Posterior cingulate gyrus (tissue), 11 donors: ENCODE measurements at places on chromosomes 12 and 14.

- DNase-seq = no peak
Observed at GRCh38 chr12:47412601-47413236, 293.1 kb downstream of the RPAP3 start.

- no peak for DNase-seq
Observed at GRCh38 chr12:49583366-49584094, 15.6 kb upstream of the MCRS1 start.

- no peak for DNase-seq
Observed at GRCh38 chr12:69720750-69721149, 17.9 kb upstream of the RAB3IP start.

GRCh38 chr14:42719391-42719790 is 1112.7 kb downstream of the LRFN5 start:
- DNase-seq = no peak

- no peak for DNase-seq
Observed at GRCh38 chr14:58969951-58970751, 218.3 kb upstream of the DAAM1 start.

DNA sequence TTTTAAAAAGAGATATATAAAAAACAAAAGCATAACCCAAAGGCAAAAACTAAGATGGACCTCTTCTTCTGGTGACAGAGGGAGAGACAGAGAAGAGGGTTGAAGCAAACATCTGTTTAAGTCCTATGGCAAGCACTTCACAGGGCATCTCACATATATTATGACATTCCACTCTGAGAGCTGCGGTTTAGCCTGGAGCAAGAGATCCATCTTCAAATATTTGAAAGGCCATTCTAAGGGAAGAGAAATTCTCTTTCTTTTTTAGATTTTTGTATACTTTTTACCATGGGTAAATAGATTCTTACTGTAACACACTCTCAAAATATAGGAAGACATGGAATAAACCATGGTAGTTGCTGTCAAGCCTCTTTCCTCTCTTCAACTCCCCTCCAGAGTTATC is 204.1 kb downstream of the GXYLT1 start:
- DNase-seq = no peak

- no peak for DNase-seq
Observed at GRCh38 chr14:101839661-101840060, 78.2 kb downstream of the PPP2R5C start.

- DNase-seq = no peak
Observed at GRCh38 chr12:54660320-54660962, 12.3 kb upstream of the DCD start.

DNA sequence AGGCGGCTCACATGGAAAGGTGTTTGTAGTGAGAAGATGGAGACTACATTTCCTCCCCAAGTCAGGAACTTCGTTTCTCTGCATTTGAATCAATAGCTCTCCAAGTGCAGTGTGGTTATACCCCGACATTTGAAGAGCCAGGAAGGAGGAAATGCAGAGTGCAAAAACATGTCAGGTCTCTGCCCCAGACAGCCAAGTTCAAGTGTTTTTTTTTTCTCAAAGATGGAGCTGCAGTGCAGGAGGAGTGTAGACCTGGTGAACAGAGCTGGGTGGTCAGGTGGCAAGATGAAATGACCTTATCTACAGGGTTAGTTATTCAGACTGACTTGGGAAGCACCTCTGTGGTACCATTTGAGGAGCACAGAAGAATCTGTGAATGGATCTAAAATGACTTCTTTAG is 21.3 kb downstream of the MLXIP start:
- no peak for DNase-seq

- DNase-seq = no peak
Observed at GRCh38 chr12:76898442-76898841, 19.6 kb upstream of the CSRP2 start.

DNA sequence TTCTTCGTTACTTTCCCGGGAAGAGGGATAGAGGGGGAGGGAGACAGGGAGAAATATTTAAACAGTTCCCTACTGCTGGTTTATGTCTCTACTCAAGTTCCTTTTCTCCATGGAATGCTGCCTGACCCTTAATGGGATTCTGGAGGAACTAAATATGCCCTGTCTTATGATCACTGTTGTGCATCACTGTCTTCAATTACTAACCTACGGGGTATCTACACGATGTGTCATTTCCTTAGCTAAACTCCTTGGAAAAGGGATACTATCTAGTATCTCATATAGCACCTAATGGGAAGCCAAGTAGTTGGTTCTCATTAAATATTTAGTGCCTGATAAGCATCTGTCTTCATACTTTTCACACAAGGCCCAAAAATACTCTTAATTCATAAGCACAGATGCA is 37.5 kb upstream of the FBLN5 start:
- no peak for DNase-seq

- no peak for DNase-seq
Observed at GRCh38 chr14:37597538-37597913, 2.1 kb downstream of the TTC6 start.

- DNase-seq = peak; percentile 33
Observed at GRCh38 chr14:51094282-51094821, 553 bp downstream of the TRIM9 start.

DNA sequence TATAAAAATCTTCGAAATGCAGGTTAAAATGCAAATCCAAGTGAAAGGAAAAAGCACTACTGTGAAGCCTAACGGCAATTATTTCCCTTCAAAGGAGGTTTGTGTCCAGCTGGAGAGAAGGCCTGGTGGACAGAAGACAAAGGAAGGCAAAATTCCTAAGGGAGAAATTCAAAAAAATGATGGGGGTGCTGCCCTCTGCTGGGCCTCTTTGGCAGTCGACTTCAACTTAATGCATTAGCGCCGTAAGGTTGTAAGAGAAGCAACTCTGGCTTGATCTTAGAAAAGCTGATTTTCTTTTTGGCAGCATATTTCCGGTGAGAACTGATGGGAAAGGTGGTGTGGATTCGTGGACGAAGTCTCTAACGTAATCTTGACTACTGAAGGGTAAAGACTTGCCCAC is 34.3 kb upstream of the CHFR start:
- DNase-seq = no peak

- no peak for DNase-seq
Observed at GRCh38 chr12:16012117-16012516, 101.0 kb downstream of the DERA start.

DNA sequence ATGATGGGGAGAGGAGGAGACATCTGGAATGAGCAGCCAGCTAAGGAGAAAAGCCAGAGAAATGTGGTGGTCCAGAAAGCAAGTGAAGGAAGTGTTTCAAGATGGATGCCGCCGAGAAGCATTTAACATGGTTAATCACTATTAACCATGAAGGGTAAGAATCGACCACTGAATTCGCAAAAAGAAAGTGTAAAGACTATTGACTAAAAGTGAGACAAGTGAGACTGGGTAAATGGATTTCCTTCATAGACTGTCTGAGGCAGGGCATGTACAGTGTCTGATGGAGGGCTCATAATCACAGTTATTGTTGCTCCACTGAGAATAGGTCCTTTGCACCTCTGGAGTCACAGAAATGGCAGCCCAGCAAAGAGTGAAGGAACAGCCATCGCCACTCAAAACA is 25.3 kb upstream of the CLMN start:
- no peak for DNase-seq

GRCh38 chr14:70943838-70944237 is 36.6 kb downstream of the PCNX1 start:
- DNase-seq = no peak

GRCh38 chr12:31323391-31324115 is 2.4 kb downstream of the SINHCAF start:
- no peak for DNase-seq

DNA sequence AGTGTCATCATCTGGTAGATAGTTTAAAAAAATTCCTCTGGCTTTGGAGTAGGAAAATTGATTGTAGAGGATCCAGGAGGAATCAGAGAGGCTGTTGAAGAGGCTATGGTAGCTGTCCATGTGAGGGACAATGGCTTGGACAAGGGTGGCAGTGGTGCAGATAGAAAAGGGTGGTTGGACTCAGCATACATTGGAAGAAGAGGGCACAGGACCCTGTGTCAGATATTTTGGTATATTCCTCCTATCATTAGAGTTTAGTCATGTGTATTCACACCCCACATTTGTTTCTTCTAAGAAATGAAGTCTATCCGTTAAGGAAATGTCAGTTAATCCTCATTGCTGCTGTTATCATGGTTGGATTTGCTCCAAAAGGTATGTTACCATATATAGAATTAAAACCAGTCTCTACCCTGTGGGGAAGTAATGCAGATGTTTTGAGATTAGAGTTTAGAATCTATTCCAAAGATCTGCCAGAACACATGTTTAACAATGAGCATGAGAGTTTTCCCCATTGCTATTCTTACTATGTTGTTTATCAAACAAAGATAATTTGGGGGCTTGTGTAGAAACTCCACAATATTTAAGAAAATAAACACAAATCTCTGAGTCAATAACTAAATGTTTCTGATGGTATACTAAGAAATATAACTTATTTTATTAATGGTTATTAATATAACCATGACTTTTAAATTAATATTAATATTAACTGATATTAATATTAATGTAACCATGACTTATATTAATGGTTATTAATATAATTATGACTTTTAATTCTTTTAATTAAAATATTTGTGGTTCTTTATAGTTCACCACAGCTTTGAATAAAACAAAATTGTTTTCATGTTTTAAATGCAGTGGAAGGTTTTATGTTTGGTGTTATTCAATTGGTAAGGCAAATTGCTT is 80.9 kb downstream of the CRADD start:
- no peak for DNase-seq

DNA sequence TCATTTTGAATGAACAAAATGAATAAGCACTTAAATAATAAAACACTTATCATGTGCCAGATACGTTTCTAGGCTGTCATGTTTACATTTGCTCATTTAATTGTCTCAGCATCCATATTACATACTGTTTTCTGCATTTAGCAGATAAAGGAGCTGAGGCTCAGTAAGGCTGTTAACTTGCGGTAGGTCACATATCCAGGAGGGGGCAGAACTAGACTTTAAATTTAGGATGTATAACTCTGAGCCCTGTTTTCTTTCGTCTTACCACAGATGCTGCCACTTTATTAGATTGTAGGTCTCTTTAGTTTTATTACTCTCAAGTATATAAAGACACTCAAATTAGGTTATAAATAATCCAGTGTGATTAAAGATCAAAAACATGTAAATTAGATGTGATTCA is 17.7 kb downstream of the IRAK4 start:
- DNase-seq = no peak

- no peak for DNase-seq
Observed at GRCh38 chr12:115194448-115194847, 510.5 kb upstream of the TBX3 start.

DNA sequence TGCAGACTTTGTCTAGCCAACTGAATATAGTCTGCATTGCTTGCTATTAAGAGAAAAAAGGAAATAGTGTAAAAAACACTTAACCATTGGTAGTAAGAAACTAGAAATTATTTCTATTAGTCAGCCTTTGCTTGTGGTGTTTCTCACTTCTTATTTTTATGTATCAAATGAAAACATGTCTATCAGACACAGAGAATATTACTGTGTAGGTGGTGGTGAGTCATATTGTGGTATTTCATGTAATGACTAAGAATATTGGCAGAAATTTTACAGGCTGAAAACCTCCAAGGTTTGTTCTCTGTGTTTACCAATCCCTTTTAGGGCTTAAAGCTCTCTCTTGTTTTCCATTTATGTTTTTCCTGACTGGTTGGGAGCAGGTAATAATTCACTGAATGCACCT is 87.2 kb downstream of the DAAM1 start:
- no peak for DNase-seq

DNA sequence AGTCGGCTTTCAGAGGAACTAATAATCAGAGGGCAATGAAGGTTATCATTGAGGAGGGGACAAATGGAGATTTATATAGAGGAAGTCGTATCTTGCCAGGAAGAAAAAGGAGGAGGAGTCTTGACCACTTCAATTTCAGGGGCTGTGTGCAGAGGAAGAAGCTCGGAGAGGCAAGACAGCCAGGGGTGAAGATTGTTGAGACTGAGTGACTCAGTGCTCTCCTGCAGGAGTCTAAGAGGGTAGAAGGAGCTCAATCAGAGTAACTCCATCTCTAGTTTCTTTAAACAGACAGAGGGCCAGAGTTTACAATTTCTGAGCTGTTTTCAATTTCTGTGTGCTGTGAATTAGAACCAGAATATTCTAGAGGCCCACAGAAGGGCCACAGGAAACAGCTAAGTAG is 439.3 kb upstream of the PRICKLE1 start:
- no peak for DNase-seq

- DNase-seq = no peak
Observed at GRCh38 chr12:6074427-6074826, 50.0 kb downstream of the VWF start.

- no peak for DNase-seq
Observed at GRCh38 chr14:25522116-25522515, 472.2 kb upstream of the STXBP6 start.

- DNase-seq = no peak
Observed at GRCh38 chr14:102734436-102734835, 42.8 kb upstream of the TRAF3 start.

- DNase-seq = peak; percentile 30
Observed at GRCh38 chr12:113134071-113134470, 1.5 kb downstream of the RASAL1 start.

GRCh38 chr14:96662116-96662970 is 134.8 kb upstream of the VRK1 start:
- DNase-seq = no peak

- no peak for DNase-seq
Observed at GRCh38 chr14:50263321-50263720, 31.9 kb upstream of the SOS2 start.

DNA sequence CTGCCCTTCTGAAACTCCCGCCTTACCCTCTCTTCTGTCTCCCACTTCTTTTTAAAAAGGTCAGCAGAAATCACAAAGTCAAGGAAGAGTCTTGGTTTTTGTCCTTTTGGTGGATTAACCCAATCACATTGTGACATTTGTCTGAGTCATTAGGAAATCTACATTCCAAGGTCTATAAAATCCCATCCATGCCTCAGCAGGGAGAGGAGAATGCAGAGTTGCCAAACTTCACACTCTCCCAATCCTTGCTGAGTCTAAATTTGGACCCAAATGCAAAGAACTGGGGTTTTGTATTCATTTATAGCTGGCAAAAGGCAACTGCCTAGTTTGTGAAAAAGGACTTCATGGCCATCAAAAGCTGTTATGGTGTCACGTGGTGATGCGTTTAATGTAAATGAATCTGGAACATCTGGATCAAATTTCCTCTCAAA is 67.9 kb downstream of the TMEM30B start:
- no peak for DNase-seq
